A549 (cell line): ENCODE measurements at places on chromosomes 1 and 21. TPM values are rescaled to one million over a fixed set of nuclear protein-coding genes. Genes with fewer than 3 reads are reported as not detected.

DNA sequence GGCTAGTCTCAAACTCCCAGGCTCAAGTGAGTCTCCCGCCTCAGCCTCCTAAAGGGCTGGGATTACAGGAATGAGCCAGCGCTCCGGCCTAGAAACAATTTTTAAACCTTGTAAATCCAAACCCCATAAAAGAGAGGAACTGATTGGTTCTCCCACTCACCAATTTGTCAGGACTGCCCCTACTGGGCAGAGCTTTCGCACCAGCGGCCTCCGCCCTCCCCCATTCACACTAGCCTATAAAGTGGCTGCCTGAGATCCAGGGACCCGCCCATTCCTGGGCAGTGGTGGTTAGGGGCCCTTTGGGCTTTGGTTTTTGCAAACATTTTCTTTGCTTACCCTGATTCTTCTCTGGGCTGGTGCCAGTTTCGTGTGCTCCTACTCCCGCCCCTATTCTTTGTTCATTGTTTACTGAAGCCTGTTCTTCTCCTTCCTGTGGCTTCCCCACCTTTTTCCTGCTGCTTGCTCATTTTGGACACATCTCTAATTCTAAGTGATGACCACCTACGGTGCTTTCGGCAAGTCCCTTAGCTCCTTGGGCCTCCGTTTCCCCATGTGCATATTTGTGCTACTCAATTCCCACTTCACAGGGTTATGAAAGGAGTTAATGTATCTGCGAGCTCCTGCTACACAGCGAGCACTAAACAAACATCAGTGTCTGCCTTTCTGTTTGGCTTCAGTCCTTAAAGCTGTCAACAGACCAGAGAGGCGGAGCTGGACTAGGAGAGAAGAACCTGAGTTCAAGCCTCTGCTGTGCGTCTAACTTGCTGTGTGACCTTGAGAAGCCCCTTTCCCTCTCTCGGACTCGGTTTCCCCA, 39.8 kb upstream of the CLIC4 start:
- peak; percentile 91 for DNase-seq

DNA sequence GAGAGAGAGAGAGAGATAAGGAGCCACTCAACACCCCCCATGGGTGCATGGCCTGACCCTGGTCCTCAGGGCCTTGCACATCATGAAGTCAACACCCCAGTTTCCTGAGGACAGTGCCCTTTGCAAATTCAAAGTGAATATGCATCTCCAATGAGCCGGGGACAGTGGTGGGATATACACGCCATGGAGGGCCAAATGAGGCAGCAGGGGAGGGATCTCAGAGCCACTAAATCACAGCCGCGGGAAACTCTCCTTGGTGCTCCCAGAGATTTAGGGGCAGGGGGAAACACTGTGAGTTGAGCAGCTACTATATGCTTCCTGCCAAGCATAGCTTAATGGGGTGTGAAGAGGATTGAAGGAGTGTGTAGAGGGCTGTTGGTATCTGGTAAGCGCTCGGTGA, 35.5 kb downstream of the MATN1 start:
- no peak for DNase-seq

DNA sequence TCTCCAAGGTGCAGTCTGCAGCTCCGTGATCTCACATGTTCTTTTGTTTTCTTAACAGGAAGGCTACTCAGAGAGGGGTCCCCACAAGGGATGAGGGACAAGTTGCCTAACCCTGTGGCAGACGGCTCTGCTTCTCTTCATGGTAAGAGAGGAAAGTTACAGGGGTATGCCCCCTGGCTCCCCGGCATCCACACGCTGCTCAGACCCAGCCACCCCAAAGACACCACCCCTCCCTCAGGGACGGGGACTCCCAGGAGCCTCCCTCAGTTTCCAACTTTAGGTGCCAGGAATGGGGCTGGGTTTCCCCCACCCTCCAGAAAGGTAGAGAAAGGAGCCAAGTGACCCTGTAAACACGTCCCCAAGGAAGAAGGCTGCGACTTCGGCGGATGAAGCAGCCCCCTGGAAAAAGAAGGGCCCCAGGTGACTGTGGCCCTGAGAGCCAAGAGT, 19.7 kb downstream of the OPTC start:
- DNase-seq: no peak

- no peak for DNase-seq
These were observed 17.2 kb upstream of the C1QA start for GRCh38 chr1:22619252-22619651.

DNA sequence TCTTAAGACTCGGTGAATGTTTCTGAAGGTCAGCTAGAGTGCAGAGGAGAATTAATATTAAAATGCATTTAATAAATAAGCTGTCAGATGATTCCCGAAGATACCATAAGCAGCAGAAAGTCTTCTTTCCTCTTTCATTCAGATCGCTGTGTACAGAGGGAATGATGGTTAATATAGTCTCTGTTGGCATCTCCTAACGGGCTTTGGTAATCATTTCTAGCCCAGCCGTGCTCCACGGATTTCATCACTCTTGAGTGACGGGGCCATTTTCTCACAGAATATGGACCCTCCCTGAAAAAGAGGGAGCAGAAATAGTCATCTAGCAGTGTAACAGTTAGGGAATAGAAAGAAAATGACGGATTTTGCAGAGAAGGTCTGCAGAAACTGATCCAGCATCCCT, 103.1 kb downstream of the ST6GALNAC3 start:
- DNase-seq: no peak

DNA sequence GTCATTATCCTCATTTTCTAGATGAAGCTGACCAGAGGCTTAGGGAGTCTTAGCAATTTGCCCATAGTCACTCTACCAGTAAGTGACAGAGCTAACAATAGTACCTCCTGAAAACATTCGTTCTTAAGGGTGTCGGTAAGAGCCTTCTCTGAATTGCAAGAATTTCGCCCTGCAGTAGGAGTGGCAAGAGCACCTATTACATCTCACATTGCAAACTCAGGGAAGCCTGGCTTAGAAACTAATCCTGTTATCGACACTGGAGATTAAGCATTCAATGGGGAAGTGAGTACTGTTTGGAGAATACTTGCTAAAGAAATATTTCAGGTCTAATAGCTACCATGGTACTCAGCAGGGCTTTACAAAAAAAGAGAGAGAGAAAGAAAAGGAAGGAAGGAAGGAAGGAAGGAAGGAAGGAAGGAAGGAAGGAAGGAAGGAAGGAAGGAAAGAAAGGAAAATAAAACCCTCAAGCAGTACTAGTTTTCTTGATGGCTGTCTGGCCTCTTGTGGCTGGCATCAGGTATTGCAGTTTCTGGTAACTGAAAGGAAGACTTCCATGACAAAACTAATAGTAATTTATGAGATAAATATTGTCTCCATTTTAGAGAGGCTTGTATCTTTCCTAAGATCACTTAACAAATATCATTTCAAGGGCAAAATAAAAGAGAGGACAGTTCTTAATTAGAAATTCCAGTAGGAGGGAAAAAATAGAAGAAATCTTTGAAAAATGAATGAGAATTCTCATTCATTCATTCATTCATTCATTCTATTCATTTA, 10.4 kb downstream of the C1orf226 start:
- DNase-seq: peak; percentile 40

DNA sequence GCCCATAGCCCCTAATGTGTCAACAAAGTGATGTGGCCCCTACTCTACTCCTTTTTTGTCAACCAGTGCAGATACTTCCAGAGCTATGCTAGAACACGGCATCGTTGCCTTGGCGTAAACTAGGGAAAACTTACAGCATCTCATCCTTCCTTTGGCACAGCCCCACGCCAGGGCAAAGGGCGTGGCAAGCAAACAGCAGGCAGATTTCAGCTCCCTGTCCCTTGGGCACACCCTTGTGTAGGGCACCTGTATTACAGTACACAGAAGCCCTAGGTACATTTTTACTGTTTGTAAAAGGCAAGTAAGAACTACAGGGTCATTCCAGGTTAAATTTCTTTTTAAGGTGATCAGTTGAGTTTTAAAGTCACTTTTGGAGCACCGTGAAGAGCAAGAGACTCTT, 29.3 kb downstream of the PRDX6 start:
- DNase-seq: peak; percentile 20

DNA sequence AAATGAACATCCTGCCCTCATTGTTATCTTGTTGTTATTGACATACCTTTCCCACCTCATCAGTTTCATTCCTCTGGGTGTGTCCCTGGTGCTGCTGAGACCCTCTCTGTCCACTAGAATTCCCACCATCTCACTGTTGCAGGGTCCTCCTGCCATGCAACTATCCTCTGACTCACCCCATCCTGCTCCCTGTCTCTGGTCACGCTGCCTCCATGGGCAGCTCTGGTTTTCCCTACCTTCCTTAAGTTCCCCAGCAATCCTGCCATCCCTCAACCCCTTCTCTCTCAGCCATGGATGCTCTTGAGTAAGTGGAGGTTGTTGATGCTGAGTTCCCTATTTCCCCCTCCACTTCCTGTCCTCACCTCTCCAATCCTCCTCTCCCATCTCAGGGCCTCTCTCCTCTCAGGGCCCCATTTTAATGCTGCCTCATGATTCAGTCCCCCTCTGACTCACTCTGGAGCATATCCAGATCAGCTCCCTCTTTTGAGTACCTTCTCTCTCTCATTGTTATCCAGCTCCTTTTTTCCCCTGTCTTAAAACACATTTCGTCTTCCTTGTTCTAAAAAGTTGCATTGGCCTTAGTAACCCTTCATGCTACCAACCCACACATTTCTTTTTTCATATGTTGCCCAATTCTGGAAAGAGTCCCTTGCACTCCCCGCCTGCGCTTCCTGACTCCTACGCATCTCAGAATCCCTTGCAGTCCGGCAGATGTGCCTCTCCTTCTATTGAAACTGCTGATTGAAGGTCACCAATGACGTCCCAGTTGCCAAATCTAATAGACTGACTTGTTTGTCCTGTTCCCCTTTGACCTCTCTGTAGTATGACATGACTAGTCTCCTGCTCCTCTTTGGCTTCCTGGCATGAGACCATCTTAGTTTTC, 92.0 kb downstream of the CNIH3 start:
- DNase-seq: no peak

- DNase-seq: no peak
These were observed 23.0 kb upstream of the CCT8 start for GRCh38 chr21:29096218-29097015.

DNA sequence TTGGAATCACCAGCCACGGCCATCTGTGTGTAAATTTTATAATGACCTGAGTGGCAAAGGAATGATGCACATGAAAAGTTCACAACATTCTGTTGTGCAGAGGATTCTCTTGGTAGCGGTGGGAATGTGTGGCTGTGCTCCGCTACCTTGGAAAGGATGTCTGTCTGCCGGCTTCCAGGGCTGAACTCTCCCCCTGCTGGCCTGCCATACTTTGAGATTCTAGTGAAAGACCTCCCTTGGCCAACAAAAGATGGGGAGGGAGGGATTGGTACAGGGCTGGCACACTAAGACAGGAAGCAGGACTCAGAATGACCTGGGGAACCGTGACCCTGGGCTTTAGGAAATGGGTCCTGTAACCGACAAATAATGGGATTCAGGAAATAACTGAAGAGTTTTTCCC, 194.5 kb upstream of the PLD5 start:
- no peak for DNase-seq

GRCh38 chr21:38985568-38986378, 180.0 kb downstream of the ETS2 start:
- DNase-seq: no peak

- DNase-seq: no peak
These were observed 38.9 kb downstream of the SDCCAG8 start for GRCh38 chr1:243294723-243295121.

GRCh38 chr21:34700605-34701004, 31.8 kb downstream of the CLIC6 start:
- no peak for DNase-seq

DNA sequence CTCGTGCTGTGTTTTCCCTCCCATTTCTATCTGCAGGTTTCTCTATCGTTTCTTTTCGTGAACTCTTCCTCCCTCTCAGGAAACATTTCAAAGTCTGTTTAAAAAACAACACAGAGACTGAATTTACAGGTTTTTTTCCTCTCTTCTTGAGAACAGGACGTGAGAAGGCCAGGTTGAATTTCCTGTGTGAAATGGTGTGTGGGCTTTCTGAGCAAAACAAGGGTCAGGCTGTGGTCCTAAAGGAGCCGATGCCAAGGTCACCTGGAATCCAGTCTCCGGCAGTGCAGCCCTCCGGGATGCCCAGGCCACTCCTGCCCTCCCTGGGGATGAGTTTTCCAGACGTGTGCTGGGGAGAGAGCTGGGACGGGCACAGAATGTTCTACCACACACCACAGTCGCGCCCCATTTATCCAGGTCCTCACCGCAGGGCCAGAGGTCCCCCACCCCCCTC, 62.7 kb upstream of the RUNX3 start:
- no peak for DNase-seq

- DNase-seq: no peak
These were observed 281.1 kb downstream of the DNM3 start for GRCh38 chr1:172122381-172122780.

DNA sequence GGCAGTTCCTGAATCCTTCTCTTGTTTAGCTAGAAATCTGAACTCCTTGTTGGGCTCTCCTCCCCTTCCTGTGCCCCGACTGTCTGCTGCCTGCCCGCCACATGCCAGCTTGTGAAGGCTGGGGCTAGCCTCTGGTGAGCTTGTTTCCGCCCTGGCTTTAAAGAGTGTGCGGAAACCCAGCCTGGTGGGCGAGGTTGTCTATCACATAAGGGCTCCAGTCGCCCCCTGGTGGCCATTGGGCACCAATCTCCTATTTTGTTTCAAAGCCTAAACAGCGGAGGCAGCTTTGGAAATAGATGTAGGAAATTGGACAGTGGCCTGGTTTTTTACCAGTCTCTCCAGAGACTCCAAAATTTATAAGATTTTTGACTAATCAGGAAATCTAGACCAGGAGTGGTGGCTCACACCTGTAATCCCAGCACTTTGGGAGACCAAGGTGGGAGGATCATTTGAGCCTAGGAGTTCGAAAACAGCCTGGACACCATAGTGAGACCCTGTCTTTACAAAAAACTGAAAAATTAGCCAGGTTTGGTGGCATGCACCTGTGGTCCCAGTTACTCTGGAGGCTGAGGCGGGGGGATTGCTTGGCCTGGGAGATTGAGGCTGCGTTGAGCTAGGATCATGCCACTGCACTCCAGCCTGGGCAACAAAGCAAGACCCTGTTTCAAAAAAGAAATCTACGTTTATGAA, 9.8 kb downstream of the ATP8B2 start:
- DNase-seq: peak; percentile 88

The LORICRIN gene
- not detected in 3 replicates for polyA plus RNA-seq

The KRTAP10-4 gene
- not detected in 3 replicates for polyA plus RNA-seq

The GBP6 gene
- not detected in 3 replicates for polyA plus RNA-seq

The GPR161 gene
- 6.6 to 9.4 TPM (median 9.4 TPM) in 3 replicates for polyA plus RNA-seq

The FAM167B gene
- polyA plus RNA-seq: 0.58 to 2.0 TPM (median 1.8 TPM) in 3 replicates

The FCAMR gene
- polyA plus RNA-seq: not detected in 3 replicates

The ZNF593OS gene
- polyA plus RNA-seq: not detected in 3 replicates

The TMEM61 gene
- polyA plus RNA-seq: 0.10 to 0.12 TPM in 2 of 3 replicates, not detected in the other

The ADAMTSL4 gene
- polyA plus RNA-seq: 1.3 to 2.0 TPM (median 1.5 TPM) in 3 replicates

The RXFP4 gene
- polyA plus RNA-seq: 0.06 TPM in 1 of 3 replicates, not detected in the others
